ENCODE measurements at places on chromosomes 16 and 17. TPM values are rescaled to one million over a fixed set of nuclear protein-coding genes. Genes with fewer than 3 reads are reported as not detected.

MT1M gene
- 2.7 TPM for total RNA-seq

CSHL1 gene
- total RNA-seq: not detected

COX6A2 gene
- total RNA-seq: not detected

CHD3 gene
- total RNA-seq: 53.0 TPM

ASPHD1 gene
- total RNA-seq: 0.40 TPM

SHISA9 gene
- total RNA-seq: 2.6 TPM

DNA sequence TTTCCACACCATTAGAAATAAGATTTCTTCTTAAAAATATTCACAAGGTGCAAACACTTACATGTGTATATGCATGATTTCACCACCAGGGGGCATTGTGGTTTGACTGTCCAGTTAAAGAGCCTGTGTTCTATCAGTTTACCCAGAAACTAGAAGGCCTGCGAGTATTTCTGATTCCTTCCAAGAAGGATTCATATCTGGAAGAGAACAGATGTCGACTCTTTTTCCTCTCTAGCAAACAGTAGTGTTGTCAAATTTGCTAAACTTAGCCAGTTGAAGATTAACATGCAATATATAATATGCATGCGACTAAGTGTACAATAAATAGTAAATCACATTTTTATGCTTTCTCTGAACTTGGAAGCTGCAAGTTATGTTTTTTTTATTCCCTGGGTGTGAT, 404.1 kb downstream of the WWOX start:
- peak; percentile 44 for DNase-seq
- H3K27me3 ChIP-seq: no peaks in the 10 kb centered on the region
- peak overlapping the region; percentile 78 for H3K27ac ChIP-seq
- H3K36me3 ChIP-seq: no peaks in the 10 kb centered on the region

DNA sequence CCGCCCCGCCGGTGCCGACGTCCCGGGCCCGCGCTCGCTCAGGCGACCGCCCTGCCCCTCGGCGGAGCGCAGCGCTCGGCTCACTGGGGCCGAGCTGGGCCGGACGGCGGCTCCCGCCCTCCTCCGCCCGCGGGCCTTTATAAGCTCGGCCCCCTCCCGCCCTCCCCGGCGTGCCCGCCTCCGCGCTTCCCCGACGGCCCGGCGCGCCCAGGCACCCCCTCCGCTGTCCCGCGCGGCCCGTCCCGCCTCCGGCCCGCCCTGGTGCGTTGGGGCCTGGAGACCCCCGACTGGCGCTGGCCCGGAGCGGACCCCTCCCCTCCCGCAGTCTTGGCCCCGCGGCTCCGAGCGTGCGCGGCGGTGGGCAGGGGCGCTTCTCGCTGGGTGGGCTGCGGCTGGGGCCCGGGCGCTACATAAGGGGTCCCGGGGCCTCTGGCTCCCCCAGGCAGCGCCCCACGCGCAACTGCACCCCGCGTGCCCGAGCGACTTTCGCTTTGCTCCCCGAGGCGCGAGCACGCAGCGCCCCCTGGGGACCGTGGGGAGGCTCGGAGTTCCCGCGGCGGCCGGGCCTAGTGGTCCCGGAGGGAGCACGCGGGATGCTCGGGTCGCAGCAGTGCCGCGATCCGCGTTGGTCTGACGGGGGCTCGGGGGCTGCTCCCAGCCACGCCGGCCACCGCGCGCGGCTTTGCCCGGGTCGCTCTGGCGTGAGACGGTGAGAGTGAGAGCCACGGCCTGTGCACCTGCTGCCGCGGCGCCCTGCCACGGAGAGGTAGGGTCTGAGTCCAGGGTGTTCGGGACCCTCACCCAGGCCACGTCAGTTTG, at the start of gene PIEZO1:
Gene PIEZO1, minus strand, starts transcription at position 115 of the 819 bp plus-strand sequence. CDS start 256 bp downstream, outside the sequence.
- H3K4me3 ChIP-seq: peak within 1 kb of the TSS; percentile 87
- H3K27me3 ChIP-seq: no peaks in the 10 kb centered on the region
- H3K36me3 ChIP-seq: no peaks in the 10 kb centered on the region
- DNase-seq: peak; percentile 84

DNA sequence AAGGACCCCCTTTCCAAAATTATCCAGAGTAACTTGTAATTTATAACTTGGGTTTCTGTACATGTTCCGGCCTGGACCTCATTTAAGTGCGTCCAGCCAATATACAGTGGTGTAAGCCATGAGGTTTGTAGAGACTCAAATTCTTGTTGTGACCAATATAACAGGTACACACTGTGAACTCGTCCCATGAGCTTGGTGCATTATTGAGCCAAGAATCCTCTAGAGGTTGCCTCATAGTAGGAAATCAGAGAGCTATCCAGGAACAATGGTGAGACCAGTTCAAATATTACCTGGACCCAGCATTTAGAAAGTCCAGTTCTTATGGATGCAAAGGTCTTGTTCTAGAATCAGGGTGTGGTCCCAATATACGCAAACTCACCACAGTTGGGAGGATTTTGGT, 138.2 kb downstream of the NPIPB5 start:
- H3K4me1 ChIP-seq: no peaks in the 10 kb centered on the region
- H3K27ac ChIP-seq: no peak overlapping the region
- no peaks in the 10 kb centered on the region for H3K36me3 ChIP-seq
- no peak for DNase-seq
- no peak overlapping the region for H3K4me3 ChIP-seq
- H3K27me3 ChIP-seq: peaks cover 26% of the 10 kb centered on the region

DNA sequence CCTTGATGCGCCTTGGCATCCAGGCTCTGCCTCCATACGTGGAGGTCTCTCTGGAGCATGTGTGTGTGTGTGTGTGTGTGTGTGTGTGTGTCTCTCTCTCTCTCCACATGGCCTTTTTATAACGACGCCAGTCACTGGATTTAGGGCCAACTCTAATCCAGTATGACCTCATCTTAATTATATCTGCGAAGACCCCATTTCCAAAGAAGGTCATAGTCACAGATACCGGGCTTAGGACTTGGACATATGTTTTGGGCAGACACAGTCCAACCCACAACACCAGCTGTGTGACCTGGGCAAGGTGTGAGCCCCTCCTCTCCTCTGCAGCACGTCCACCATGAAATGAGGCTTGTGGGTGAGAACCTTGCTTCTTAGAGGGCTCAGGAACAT, 138.4 kb upstream of the PLCG2 start:
- DNase-seq: no peak
- no peaks in the 10 kb centered on the region for H3K27me3 ChIP-seq
- H3K4me1 ChIP-seq: no peaks in the 10 kb centered on the region

DNA sequence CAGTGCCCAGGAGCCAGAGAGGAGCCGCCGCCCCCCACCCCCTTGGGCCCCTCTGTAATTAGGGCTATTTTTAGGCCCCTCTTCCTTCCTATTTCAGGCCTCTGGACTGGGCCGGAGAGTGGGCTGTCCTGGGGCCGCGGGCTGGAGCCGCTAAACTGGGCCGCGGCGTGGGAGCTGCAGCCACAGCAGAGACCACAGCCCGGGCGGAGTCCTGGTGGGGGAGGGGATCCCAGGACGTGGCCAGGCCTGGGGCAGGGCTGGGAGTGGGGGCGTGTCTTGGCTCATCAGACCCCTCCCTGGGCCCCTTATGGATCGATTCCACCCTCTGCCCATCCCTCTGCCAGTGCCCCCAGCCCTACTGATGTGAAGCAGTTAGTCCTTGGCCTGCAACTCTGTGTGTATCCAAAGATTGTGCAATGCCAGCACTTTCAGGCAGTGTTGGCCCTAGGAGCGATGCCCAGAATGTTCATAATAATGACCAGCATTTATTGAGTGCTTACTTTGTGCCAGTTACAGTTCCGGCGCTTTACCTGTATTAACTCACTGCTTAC, 15.0 kb upstream of the TAC4 start:
- H3K4me3 ChIP-seq: no peak overlapping the region
- peaks cover 15% of the 10 kb centered on the region for H3K27me3 ChIP-seq
- H3K4me1 ChIP-seq: no peaks in the 10 kb centered on the region
- no peak overlapping the region for H3K27ac ChIP-seq
- no peaks in the 10 kb centered on the region for H3K36me3 ChIP-seq
- DNase-seq: no peak

- H3K4me1 ChIP-seq: no peaks in the 10 kb centered on the region
- DNase-seq: no peak
- H3K36me3 ChIP-seq: no peaks in the 10 kb centered on the region
Observed at GRCh38 chr16:12170103-12171040, 193.8 kb downstream of the SNX29 start.

- DNase-seq: no peak
- H3K4me3 ChIP-seq: peak overlapping the region; percentile 59
- H3K27me3 ChIP-seq: peaks cover 71% of the 10 kb centered on the region
- peaks cover 3% of the 10 kb centered on the region for H3K4me1 ChIP-seq
- peak overlapping the region; percentile 79 for H3K27ac ChIP-seq
Observed at GRCh38 chr17:9020824-9021157, 519 bp upstream of the NTN1 start.

- no peak overlapping the region for H3K4me3 ChIP-seq
- H3K27me3 ChIP-seq: no peaks in the 10 kb centered on the region
- no peaks in the 10 kb centered on the region for H3K4me1 ChIP-seq
Observed at GRCh38 chr17:30148376-30148775, 31.8 kb downstream of the NSRP1 start.

DNA sequence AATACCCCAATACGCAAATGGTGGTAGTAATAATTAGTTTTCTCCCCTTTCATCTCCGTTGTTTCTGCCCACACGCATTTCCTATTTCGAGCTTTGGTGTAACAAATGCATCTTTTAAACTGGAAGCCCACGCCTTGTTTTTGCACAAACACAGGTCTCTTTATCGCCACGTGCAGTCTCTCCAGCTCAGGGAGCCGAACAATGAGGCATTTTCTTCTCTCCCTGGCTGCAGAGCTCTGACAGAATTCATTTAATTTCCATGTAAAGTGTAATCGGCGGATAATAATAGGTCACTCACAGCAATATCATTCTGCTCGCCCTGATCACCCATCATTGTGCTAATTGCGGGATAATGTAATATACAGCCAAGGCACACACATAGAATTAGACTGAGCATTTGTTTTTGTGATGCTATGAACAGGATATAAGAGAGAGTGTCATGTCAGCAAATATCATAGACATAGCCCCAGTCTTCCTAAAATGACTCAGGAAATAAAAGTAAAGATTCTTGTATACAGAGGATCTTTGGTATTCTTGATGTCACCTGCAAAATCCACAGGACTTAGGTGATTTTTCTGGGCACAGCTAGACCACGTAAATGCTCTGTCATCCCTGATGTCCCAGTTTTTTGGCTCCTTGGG, 452.6 kb upstream of the CDH11 start:
- H3K27ac ChIP-seq: no peak overlapping the region
- H3K4me3 ChIP-seq: no peak overlapping the region
- H3K27me3 ChIP-seq: no peaks in the 10 kb centered on the region
- H3K36me3 ChIP-seq: no peaks in the 10 kb centered on the region
- no peaks in the 10 kb centered on the region for H3K4me1 ChIP-seq
- DNase-seq: no peak

DNA sequence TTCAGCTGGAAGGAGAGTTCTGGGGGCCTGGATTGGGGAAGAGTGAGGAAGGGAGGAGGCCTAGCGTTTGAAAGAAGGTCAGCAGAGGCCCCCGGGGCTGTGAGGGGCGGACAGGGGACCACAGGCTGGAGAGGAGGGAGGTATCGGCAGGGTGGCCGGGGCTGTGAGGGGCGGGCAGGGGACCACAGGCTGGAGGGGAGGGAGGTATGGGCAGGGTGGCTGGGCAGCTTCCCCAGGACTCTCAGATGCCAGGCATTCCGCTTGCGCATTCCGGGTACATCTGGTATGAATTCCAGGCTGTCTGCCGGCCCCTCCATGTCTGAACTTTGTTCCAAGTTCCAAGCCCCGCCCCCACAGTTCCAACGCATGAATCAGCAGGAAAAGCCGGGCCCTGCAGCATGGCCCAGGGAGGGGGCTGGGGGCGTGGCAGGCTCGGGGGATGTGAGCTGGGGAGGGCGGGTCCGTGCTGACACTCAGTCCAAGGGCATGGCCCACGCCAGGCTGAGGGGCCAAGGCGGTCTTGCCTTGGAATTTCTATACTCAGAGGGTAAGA, 4.3 kb upstream of the TLCD2 start:
- H3K27ac ChIP-seq: peak overlapping the region; percentile 98
- H3K4me3 ChIP-seq: peak overlapping the region; percentile 85
- DNase-seq: peak; percentile 98
- H3K4me1 ChIP-seq: peaks cover 52% of the 10 kb centered on the region
- no peaks in the 10 kb centered on the region for H3K36me3 ChIP-seq

- H3K27ac ChIP-seq: no peak overlapping the region
- H3K4me3 ChIP-seq: no peak overlapping the region
- H3K27me3 ChIP-seq: no peaks in the 10 kb centered on the region
- no peaks in the 10 kb centered on the region for H3K36me3 ChIP-seq
- no peak for DNase-seq
Observed at GRCh38 chr16:53844804-53845203, 140.8 kb downstream of the FTO start.

DNA sequence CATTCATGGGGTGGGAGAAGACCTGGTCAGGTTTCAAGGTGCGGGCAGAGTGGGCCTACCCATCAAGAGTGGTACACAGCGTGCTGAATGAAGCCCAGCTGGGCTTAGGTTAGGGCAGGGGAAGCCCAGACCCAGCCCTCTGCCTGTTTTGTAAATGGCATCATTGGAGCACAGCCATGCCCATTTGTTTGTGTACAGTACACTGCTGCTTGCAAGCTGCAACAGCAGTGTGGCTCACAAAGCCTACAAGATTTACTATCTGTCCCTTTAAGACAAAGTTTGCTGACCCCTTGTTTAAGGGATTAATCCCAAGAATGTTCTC, 230.1 kb upstream of the TNRC6C start:
- no peaks in the 10 kb centered on the region for H3K4me1 ChIP-seq
- H3K27ac ChIP-seq: peak overlapping the region; percentile 34
- no peaks in the 10 kb centered on the region for H3K36me3 ChIP-seq
- H3K27me3 ChIP-seq: peaks cover 4% of the 10 kb centered on the region
- H3K4me3 ChIP-seq: no peak overlapping the region

DNA sequence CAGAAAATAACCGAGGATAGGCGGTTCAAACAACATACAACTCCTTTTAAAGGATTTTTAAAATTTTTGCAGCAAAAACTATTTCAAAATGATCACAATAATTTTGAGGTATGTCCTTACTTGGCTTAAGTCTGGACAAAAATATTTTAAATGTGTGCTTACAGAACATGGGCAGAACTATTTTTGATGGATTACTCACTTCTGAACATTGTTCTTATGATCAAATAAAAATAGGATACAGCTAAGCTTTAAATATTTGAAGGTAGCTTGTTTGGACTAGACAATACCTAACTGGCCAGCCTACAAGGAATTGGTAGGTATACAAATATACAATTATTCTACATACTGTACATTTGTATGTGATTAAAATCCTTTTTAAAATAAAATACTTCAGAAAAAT, 14.3 kb upstream of the INTS2 start:
- H3K27me3 ChIP-seq: no peaks in the 10 kb centered on the region
- no peak for DNase-seq
- H3K4me3 ChIP-seq: no peak overlapping the region
- no peaks in the 10 kb centered on the region for H3K36me3 ChIP-seq
- no peak overlapping the region for H3K27ac ChIP-seq

GRCh38 chr17:7219812-7220592, at the start of the genes ACADVL and DLG4:
Gene ACADVL (plus strand): TSS chr17:7219938. CDS start chr17:7219985, 47 bp downstream.
Gene DLG4 (minus strand): TSS chr17:7219836.
- H3K36me3 ChIP-seq: peaks cover 11% of the 10 kb centered on the region
- peak within 1 kb of the TSS; percentile 99 for H3K4me3 ChIP-seq
- peak within 1 kb of the TSS; percentile 100 for H3K27ac ChIP-seq
- DNase-seq: peak; percentile 93

GRCh38 chr17:50102164-50102991, 7.2 kb downstream of the PDK2 start:
- no peaks in the 10 kb centered on the region for H3K27me3 ChIP-seq
- peak; percentile 93 for DNase-seq
- peaks cover 59% of the 10 kb centered on the region for H3K4me1 ChIP-seq
- H3K4me3 ChIP-seq: peak overlapping the region; percentile 26
- peak overlapping the region; percentile 91 for H3K27ac ChIP-seq
- peaks cover 13% of the 10 kb centered on the region for H3K36me3 ChIP-seq

All from transverse colon (tissue), 4 donors.